Adrenal gland (tissue), 19 donors: ENCODE measurements at places on chromosomes 1 and 21. TPM values are rescaled to one million over a fixed set of nuclear protein-coding genes. Genes with fewer than 3 reads are reported as not detected.

DNA sequence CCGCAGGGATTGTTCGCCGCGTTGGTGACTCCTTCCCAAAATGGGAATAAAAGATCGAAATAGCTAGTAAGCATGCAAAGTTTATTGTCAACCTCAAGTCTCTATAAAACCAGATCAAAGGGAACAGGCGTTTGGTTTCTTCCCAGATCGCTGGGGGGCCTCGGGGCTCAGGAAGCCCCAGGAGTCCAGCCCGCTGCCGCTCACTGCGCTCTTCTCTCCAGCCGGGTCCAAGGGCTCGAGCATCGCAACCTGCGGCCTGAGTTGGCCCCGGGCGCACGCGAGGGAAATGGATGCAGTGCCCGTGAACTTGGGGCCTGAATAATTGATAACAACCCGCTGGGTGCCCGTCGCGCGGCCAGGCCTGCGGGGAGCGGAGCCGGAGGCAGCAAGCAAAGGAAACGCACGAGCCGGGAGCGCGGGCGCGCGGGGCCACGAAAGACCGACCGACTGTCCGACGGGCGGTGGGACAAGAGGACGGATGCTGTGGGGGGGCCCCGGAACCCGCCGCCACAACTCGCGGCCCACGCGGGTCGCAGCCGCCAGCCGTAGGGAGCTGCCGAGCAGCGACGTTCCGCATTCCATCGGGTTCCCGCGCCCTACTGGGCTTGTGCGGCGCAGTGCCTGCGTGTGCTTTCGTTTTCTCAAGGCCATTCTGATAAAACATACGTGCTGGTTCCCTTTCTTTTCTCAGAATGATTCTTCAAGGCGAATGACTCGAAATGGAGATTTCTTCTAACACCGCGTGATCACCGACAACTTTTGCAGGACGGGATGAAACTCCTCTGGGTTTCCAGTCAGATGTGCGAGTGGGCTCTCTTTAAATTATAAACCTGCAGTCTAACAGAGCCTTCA, 14.0 kb upstream of the ALX3 start:
- H3K36me3 ChIP-seq = no peaks in the 10 kb centered on the region
- no peaks in the 10 kb centered on the region for H3K27me3 ChIP-seq
- peak; percentile 72 for DNase-seq
- H3K4me3 ChIP-seq = no peak overlapping the region
- H3K4me1 ChIP-seq = no peaks in the 10 kb centered on the region
- peak overlapping the region; percentile 86 for H3K27ac ChIP-seq

TTC22 gene
- 0.44 TPM for total RNA-seq

ZSCAN20 gene
- total RNA-seq = 4.3 TPM

DNA sequence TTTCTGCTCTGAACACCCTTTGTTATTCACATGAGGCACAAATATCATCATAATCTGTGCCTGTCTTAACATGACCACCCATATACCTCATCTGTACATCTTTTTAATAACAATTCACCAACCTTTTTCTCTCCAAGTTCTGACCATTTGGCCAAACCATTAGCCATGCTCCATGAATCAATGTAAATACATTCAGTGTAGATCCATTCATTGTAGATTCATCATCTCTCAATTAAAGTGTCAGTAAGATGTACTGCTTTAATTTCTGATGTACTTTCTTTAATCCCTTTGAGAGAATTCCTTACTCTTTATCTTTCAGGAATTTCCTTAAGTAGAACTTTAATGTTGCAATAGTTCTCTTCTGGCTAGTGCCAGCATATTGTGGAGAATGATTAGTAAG, 126.2 kb upstream of the LRRC7 start:
- H3K4me1 ChIP-seq = no peaks in the 10 kb centered on the region
- no peak for DNase-seq
- no peak overlapping the region for H3K4me3 ChIP-seq

DNA sequence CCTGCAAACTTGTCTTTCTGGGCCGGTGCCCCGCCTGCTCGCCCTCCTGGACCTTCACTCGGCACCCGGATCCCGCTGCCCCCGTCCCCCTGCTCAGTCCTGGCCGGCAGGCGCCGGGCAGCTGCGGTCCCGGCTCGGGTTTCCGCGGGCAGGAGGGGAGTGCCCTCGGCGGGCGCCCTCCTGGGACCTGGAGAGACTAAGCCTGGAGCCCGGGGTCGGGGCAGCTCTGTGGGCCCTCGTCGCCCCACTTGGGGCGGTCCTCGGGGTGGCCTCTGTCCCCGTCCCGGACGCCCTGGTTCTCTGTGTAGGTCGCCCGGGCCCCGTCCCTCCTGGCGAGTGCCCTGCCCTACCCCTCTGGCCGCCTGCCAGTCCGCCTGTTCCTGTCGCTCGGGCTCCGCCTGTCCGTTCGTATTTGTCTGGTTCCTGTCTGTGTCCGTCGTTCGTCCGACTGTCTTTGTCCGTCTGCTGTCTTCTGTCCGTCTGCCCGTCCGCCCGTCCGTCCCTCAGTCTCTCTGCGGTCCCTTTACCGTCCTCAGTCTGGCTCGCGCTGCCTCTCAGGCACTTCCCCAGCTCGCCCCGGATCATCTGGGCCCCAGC, 490 bp downstream of the SERINC2 start:
- DNase-seq = peak; percentile 70
- peaks cover 14% of the 10 kb centered on the region for H3K4me1 ChIP-seq
- H3K4me3 ChIP-seq = peak overlapping the region; percentile 62
- no peak overlapping the region for H3K27ac ChIP-seq
- H3K27me3 ChIP-seq = peaks cover 3% of the 10 kb centered on the region

GRCh38 chr1:39170731-39171667, 33.5 kb upstream of the MACF1 start:
- no peaks in the 10 kb centered on the region for H3K27me3 ChIP-seq
- peaks cover 45% of the 10 kb centered on the region for H3K4me1 ChIP-seq
- H3K27ac ChIP-seq = no peak overlapping the region
- no peak overlapping the region for H3K4me3 ChIP-seq

GRCh38 chr1:36008546-36009197, 75.2 kb upstream of the TEKT2 start:
- H3K27ac ChIP-seq = peak overlapping the region; percentile 68
- peaks cover 12% of the 10 kb centered on the region for H3K36me3 ChIP-seq
- H3K4me1 ChIP-seq = no peaks in the 10 kb centered on the region
- peak; percentile 47 for DNase-seq

DNA sequence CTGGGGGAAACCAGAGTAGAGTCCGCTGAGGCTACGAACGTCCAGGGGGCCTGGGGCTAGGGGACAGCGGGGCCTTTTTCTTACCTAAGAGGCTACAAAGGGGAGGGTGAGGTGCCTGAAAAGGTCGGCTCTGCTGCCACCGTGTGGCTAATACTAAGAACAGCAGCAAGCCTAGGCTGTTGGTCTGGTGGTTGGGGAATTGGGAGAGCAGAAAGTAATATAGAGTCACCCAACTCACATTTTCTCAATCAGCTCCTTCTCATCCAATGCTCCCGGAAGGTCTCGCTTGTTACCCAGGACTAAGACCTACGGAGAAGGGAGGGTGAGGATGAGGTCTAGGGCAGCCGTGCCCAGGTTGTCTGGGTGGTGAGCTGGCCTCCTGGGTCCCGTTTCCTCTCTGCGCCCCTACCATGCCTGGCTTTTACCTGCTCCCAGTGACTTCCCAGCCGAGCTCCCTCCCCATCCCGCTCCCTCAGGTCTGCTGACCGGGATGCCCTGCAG, 9.3 kb downstream of the ARL8A start:
- no peaks in the 10 kb centered on the region for H3K27me3 ChIP-seq
- no peak overlapping the region for H3K4me3 ChIP-seq
- DNase-seq = peak; percentile 72
- peaks cover 47% of the 10 kb centered on the region for H3K36me3 ChIP-seq
- H3K4me1 ChIP-seq = peaks cover 47% of the 10 kb centered on the region

DNA sequence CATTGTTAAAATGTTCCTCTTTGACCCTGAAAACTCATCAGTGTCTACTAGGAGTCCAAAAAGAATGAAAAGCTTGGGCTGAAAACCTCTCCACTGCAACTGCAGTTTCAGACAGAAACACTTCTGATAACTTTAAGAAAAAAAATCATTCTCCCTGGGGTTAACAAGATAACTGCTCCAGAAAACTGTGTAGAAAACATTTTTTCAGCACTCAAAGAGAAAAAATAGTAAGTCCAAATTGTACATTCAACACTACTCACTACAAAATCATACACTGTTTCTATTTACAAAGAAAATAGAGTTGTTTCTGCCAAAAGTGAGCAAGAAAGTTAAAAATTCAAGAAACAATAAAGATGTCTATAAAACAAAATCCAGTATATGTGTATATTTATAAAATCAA, 157.8 kb downstream of the RERE start:
- peaks cover 31% of the 10 kb centered on the region for H3K4me1 ChIP-seq
- H3K27ac ChIP-seq = no peak overlapping the region
- no peaks in the 10 kb centered on the region for H3K36me3 ChIP-seq
- DNase-seq = no peak
- H3K4me3 ChIP-seq = no peak overlapping the region

DNA sequence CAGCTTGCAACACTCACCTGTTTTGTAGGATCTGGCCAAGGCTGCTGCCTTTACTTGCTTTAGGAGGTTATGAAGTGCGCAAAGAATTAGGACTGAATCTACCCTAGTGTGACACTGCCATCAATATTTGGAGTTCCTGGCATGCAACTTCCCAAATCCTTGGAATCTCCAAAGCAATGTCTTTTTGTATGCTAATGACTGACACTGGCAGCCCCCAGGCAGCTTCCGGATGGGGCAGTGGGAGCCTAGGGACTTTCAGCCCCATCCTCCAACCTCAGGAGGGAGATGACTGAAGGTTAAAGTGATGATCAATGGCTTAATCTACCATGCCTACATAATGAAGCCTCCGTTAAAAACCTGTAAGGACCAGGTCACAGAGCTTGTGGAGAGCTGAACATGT, 5.5 kb downstream of the RCC2 start:
- H3K27ac ChIP-seq = no peak overlapping the region
- DNase-seq = no peak
- peaks cover 20% of the 10 kb centered on the region for H3K4me1 ChIP-seq
- H3K36me3 ChIP-seq = peaks cover 10% of the 10 kb centered on the region
- no peaks in the 10 kb centered on the region for H3K27me3 ChIP-seq
- no peak overlapping the region for H3K4me3 ChIP-seq

DNA sequence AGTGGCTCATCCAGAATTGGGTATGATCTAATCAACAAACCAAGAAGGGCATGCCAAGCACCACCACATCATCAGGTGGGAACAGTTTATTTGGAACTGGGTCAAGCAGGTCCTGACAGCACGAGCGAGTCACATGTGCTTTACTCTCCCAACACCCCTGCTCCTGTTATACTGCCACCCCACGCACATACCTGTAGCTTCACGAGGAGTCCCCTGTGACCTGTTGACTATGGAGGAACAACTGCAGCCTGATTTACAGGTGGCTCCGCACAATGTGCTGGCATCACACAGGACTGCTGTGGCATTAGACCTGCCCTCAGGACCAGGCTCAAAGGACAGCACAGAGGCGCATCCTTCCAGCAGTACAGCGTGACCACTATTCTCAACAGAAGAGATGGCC, 70.8 kb upstream of the LRRN2 start:
- no peaks in the 10 kb centered on the region for H3K27me3 ChIP-seq
- no peak overlapping the region for H3K4me3 ChIP-seq
- DNase-seq = no peak

NUP210L gene
- 0.06 TPM for total RNA-seq

DNA sequence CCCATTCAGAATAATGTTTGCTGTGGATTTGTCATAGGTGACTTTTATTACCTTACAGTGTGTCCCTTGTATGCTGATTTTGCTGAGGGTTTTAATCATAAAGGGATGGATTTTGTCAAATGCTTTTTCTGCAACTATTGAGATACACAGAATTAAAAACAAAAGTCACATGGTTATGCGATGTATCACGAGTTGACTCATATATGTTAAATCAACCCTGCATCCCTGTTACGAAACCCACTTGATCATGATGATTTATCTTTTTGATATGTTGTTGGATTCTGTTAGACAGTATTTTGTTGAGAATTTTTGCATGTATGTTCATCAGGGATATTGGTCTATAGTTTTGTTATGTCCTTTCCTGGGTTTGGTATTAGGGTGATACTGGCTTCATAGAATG, 10.7 kb upstream of the OR2T34 start:
- H3K4me1 ChIP-seq = no peaks in the 10 kb centered on the region
- no peak for DNase-seq
- no peaks in the 10 kb centered on the region for H3K36me3 ChIP-seq
- H3K27me3 ChIP-seq = no peaks in the 10 kb centered on the region

GRCh38 chr1:32764826-32765569, 52.2 kb downstream of the YARS1 start:
- H3K27ac ChIP-seq = peak overlapping the region; percentile 8
- peaks cover 14% of the 10 kb centered on the region for H3K36me3 ChIP-seq
- DNase-seq = peak; percentile 53

- H3K4me3 ChIP-seq = no peak overlapping the region
- peaks cover 8% of the 10 kb centered on the region for H3K4me1 ChIP-seq
- no peaks in the 10 kb centered on the region for H3K36me3 ChIP-seq
- DNase-seq = no peak
- no peak overlapping the region for H3K27ac ChIP-seq
- H3K27me3 ChIP-seq = no peaks in the 10 kb centered on the region
These were observed 108.5 kb upstream of the KIF26B start for GRCh38 chr1:245046315-245046714.

SPRR1A gene
- total RNA-seq = not detected

PTPN22 gene
- 3.0 TPM for total RNA-seq

S100A9 gene
- total RNA-seq = 165 TPM

EFNA1 gene
- 34.4 TPM for total RNA-seq

DNA sequence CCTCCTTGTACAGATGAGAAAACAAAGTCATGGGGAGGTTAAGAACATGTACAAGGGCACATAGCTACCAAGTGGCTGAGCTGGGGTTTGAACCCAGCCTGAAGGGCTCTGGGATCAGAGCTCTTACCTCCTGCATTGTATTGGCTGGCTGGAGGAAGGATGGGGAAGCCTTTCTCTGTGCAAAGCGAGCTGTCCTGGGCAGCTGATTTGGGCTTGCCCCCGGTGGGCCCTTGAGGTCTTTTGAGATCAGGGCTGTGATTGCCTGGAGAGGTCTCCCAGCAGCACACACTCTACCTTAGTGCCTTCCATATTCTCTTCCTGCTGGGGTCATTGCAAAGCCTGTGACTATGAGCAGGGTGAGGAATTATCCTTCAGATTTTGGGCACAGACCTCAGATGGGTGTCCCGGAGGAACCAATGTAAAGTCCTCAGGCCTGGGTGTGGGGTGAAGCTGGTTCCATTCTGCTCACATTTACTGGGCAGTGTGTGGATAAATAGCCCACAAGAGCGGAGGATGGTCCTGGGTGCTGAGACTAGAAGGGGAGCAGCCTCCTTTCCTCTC, 53.3 kb upstream of the EPS8L3 start:
- H3K4me3 ChIP-seq = no peak overlapping the region
- H3K36me3 ChIP-seq = no peaks in the 10 kb centered on the region

- DNase-seq = no peak
- H3K4me1 ChIP-seq = no peaks in the 10 kb centered on the region
- no peak overlapping the region for H3K27ac ChIP-seq
- H3K27me3 ChIP-seq = no peaks in the 10 kb centered on the region
- H3K36me3 ChIP-seq = no peaks in the 10 kb centered on the region
- no peak overlapping the region for H3K4me3 ChIP-seq
These were observed 271.5 kb upstream of the BEND5 start for GRCh38 chr1:49048188-49048587.

- no peak overlapping the region for H3K4me3 ChIP-seq
- peak; percentile 99 for DNase-seq
- H3K27me3 ChIP-seq = no peaks in the 10 kb centered on the region
- H3K27ac ChIP-seq = no peak overlapping the region
- H3K36me3 ChIP-seq = no peaks in the 10 kb centered on the region
- peaks cover 7% of the 10 kb centered on the region for H3K4me1 ChIP-seq
These were observed 5.2 kb downstream of the MATN1 start for GRCh38 chr1:30718091-30718635.
